CD4-positive, alpha-beta T cell treated with Interleukin-2 at 100 ng/mL for 4 hours (primary cell): ENCODE measurements at places on chromosomes 13 and 19.

DNA sequence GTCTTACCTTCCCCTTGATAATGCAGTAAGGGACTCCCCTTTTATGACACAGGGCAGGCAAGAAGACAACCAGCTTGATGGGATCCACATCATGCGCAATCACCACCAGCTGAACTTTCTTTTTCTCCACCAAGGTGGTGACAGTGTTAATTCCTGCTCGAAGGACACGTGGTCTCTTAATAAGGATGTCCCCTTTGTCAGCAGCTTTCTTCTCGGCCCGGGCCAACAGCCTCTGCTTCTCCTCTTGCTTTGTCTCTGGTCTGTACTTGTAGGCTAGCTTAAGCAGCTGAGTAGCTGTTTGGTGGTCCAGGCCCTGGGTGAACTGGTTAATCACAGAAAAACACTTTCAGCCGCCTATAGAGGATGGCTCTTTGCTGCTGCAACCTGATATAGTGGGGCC, 8.0 kb downstream of the ZNF431 start:
- DNase-seq, result no peak

- no peak for DNase-seq
Measured at GRCh38 chr13:109480011-109480955, 306.1 kb downstream of the IRS2 start.

DNA sequence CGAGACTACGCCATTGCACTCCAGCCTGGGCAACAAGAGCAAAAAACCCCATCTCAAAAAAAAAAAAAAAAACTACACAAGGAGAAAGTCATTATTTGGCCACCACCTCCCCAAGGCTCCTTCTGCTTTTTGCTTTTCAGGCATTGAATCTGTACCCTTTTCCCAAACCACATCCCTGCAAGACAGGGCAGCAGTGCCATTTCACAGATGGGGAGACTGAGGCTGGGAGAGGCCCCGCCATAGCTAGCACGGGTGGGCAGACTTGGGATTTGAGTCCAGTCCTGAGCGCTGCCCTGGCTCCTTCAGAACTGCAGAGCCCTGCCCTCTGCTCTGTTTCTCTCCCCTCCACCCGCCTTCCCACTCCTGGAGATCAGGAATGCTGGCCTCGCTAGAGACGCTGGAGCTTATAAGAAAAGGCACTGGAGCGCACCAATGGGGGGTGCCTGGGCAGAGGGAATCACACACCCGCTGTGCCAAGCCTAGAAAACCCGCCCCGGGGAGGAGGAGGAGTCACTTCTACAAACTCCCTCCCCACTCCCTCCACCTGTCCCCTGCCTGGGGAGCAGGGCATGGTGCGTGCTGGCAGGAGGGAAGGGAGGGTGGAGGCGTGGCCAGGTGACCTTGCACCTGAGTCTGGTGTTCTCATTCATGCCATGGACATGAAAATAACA, 17.6 kb downstream of the TJP3 start:
- DNase-seq, result no peak

DNA sequence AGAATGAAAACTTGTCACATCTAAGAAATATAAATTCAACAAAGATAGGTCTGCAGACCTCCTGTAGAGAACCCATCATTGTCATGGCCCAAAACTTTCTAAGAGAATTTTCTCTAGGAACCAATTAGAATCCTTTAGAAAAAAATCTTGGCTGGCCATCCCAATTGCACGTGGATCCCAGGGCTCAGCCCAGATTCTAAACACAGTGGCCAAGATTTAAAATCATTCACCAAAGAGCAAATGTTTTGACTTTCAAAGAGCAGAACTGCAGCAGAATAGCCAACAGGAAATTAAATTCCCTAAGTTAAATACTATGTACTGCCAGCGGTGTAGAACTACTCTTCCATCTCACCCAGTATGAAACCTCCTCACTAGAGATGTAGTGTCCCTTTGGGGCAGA, 21.3 kb downstream of the IPO5 start:
- DNase-seq, result no peak

GRCh38 chr19:50016225-50016807, 8.9 kb downstream of the VRK3 start:
- no peak for DNase-seq

- DNase-seq, result no peak
Measured at GRCh38 chr13:105804561-105805190, 730.8 kb downstream of the EFNB2 start.

DNA sequence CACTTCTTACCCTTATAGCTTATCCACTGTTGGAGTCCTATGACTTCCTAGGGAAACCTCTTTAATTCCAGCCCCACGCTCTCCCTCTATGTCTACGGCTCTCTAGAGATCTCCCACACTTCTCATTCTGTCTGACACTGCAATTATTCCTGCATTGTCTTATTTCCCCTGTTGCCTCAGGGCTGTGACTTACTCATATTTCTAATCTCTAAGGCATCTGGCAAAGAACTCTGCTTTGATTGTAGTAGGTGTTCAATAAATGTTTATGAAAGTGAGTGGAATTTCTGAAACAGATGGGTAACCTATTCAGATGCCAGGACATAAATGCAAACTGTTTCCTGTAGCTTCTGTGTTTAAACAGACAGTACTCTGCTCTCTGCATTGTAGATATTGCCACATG, 102.4 kb upstream of the SERTM1 start:
- no peak for DNase-seq

- DNase-seq, result peak; percentile 96
Measured at GRCh38 chr19:45467456-45468158, at the start of gene FOSB. Gene FOSB, plus strand, starts transcription at chr19:45467996. Its CDS starts 591 bp downstream, at chr19:45468587.

GRCh38 chr19:1340681-1341469, 42.8 kb upstream of the NDUFS7 start:
- DNase-seq, result no peak

GRCh38 chr13:76882431-76882830, 3.8 kb downstream of the KCTD12 start:
- no peak for DNase-seq

DNA sequence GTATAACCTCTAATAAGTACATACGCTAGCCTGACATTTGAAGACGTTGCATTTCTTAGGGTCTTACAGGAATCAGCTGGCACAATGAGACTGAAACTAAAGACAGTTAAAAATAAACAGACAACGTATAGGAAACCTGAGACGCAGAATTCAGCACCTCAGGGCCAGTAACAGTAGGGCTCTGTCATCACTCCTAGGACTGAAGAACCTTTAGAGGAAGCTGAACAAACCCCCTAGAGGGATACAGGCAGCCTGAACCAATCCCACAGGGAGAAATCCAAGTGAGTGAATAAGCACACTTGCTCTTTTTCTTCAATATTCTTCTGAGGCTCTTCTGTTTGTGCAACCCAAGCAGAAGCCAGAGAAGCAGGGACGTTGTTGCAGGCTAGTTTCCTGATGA, 53.9 kb upstream of the KLHL1 start:
- no peak for DNase-seq
